ENCODE measurements at places on chromosomes 12 and 14. TPM values are rescaled to one million over a fixed set of nuclear protein-coding genes. Genes with fewer than 3 reads are reported as not detected.

The RERG gene
- not detected for total RNA-seq

GRCh38 chr12:96809522-96809921 lies 97.5 kb upstream of the NEDD1 start:
- DNase-seq, result no peak

DNA sequence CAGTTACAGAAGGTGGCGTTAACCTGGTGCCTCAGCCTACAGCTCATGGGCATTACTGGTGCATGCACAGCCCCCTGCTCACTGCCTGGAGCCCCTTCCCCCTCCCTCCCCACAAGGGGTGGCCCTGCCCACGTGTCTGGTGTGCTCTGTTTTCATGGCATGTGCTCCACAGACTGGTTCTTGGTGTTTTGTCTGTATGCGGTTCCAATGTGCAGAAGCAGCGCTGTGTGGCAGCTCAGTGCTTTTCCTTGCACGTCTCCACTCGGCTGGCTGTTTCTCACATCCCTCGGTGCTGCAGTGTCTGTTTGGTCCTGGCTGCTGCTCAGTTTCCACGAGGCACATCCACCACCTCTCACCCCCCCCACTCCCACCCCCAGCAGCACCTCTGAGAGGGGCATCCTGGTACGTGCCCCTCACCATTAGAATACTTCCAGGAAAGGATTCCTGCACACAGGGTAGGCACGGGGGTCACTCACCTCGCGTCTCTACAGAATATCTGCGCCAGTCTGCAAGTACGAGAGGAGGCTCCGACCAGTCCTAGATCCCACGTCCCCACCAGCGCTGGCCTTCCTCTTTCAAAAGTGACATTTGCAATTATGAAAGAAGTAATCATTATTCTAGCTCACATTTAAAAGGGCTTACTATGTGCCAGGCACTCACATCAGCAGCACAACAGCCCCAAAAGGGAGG lies 27.1 kb downstream of the DIO3 start:
- DNase-seq, result no peak

DNA sequence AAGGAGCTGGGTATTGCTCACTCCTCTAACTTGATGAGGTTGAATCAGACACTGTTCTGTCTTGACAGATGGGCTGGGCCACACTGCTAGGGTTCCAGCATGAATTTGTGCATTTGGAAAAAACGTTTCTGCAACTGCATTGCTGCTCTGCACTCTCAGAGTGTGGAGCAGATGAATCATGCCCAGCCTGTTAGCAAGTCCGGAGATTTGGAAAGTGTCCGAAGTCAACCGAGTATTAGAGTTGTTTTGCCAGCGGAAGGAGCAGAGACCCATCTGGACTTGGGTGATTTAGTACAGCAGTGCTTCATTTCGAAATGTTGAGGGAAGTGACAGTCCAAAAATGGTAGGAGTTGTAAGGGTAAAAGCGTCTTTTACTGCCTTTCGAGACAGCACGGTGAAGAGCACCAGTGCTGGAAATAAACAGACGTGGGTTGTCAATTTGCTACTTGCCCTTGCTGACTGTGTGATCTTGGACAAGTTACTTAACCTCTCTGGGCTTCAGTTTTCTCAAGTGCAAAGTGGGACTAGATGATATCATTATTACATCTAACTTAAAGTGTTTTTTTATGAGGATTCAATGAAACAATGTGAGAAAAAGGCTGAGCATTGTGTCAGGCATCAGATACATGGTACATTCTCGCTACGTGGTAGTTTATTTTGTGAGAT lies 139.5 kb downstream of the CHST11 start:
- no peak for DNase-seq

The RIPK3 gene
- 2.3 TPM for total RNA-seq

DNA sequence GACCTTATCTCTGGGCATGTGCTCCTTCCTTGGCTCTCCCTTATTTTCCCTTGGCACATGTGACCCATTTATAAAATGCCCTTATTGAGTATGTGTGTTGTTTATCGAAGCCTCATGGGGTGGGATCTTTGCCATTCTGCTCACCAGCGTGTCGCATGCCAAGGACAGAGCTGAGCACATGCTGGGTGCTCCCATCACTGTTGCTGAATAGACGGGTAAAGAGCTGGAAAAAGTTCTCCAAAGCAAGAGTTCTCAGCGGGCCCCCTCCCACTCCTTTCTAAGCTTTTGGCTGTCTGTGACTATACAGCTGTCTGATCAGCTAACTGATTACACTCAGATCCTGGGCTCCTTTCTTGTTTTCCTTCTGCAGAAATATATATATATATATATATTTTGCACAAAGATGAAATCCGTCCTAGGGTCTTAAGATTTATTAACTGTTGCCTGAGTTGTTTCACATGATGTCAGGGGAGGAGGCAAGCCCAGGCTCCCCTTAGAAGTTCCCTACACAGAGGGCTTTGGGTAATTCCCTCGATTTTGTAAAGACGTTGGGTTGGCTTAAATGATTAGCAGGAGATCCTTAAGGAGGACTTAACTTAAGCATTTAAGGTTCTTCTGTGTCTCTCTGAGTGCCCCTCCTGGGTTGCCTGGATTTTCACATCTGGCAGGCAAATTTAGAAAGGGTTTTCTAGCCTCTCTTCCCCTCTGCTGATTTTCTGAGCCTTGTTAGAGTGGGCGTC lies 71.6 kb downstream of the TMEM132C start:
- no peak for DNase-seq

DNA sequence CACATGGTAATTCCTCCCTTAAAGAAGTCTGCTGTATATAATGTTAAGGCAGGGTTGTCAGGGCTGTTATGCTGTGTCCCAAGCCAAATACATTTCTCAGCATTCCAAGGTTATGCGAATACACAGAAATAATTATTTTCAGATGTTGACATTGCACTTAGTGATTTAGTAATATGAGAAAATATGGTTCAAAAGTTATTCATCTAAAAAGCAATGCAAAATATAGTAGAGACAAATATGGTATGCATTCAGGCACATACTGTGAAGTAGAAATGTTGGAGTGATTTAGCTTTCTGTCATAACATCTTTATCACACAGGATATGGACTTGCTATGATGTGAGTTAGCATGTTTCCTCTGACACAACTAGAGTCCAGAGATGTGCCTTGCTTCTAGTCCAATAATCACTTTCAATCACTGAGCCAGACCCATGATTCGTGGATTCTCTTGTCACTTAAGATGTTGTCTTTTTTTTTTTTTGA lies 70.0 kb downstream of the PDE3A start:
- no peak for DNase-seq

The RAD9B gene
- 1.4 TPM for total RNA-seq

DNA sequence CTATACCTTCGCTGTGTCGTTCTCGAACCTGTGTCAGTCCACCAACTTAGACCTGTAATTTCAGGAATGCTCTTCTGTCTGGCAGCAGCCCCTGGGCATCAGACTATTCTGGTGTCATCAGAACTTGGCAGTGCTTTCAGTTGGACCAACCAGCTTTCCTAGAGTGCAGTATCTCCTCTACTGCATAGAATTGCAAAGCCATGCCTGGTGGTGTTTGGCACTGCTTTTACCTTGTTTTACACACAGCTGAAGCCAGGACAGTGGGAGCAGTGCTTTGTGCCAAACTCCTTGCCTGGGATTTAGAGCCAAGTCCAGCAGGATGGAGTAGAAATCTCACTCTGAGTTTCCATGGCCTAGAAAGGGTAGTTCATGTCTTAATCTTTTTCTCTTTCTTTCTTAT lies 1.5 kb downstream of the FLVCR2 start:
- DNase-seq, result no peak

The CLEC1B gene
- total RNA-seq, result not detected

The SYCP3 gene
- not detected for total RNA-seq

The CELA1 gene
- not detected for total RNA-seq

GRCh38 chr14:98961191-98961590 lies 310.8 kb downstream of the BCL11B start:
- no peak for DNase-seq

The SIX6 gene
- total RNA-seq, result not detected

The KRT6C gene
- total RNA-seq, result not detected

- DNase-seq, result no peak
These were observed 23.9 kb downstream of the PHLDA1 start for GRCh38 chr12:76007640-76008039.

The RNF34 gene
- 109 TPM for total RNA-seq

The HSPB8 gene
- total RNA-seq, result not detected

The IGF1 gene
- not detected for total RNA-seq

- no peak for DNase-seq
These were observed 1.5 kb upstream of the FBRSL1 start for GRCh38 chr12:132488127-132489077.
